Left kidney (tissue), 8 donors: ENCODE measurements at places on chromosomes 3 and 15. TPM values are rescaled to one million over a fixed set of nuclear protein-coding genes. Genes with fewer than 3 reads are reported as not detected.
A peak's percentile ranks its signal among the peaks of the same experiment; 100 is the strongest.

CLDN16 gene
- 35.6 TPM for polyA plus RNA-seq

DNA sequence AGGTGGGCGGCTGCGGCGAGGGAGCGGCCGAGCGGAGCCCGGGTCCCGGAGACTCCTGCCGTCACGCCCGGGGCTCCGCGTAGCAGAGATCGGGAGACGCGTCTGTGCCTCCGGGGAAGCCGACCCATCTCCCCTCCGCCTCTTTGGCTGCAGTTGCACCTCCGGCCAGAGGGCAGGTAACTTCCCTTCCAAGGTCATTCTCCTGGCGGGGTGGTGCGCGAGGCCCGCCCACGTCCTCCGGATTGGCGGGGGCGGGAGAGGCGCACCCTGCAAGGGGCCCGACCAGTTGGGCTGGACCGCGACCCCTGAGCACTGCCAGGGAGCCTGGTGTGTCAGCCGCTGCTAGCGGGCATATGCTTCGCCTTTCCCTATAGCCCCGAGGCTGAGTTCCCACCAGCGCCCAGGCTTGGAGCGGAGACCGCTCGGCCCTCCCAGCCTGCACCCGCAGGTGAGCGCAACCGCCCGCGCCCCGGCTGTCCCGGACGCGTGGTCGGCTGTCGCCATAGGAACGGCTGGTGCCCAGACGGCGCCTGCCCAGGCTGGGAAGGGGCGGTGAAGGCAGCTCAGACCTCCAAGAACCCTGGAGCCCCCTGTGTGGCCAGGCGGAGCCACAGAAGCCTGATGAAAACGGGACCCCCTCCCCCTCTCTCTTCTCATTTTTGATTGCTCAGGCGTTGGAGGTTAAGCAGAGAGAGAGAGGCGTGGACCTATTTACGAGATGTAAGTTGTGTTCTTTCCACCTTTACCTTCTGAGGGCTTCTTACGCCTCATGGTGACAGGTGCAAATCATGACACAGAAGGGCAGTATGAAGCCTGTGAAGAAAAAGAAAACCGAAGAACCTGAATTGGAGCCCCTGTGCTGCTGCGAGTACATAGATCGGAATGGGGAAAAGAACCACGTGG is 453 bp downstream of the ZDHHC23 start:
- DNase-seq, result peak; percentile 41

DNA sequence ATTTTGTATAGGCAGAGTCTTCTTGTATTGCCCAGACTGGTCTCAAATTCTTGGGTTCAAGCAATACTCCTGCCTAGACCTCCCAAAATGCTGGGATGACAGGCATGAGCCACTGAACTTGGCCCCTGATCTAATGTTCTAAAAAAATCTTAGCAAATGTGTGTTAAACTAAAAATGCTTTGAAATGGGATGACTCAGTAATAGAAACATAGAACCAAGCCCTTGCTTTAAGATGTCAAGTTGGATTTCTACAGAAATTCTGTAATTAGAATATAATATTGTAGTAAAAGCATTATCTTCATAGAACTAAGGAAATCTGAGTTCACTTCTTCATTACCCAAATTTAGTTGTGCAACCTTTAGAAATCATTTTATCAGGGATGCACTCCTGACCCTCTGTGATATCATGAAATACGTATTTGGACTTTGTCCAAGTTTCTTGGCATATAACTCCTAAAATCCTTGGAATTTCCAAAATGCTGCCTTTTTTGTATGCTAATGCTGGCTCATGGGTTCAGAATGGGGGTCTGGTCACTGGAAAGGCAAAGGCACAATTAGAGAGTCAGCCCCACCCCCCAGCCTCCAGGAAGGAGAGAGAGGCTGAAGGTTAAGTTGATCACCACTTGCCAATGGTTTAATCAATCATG is 217.3 kb downstream of the TP63 start:
- DNase-seq, result no peak

GRCh38 chr15:59886441-59886840 is 117.7 kb upstream of the FOXB1 start:
- no peak for DNase-seq

DNA sequence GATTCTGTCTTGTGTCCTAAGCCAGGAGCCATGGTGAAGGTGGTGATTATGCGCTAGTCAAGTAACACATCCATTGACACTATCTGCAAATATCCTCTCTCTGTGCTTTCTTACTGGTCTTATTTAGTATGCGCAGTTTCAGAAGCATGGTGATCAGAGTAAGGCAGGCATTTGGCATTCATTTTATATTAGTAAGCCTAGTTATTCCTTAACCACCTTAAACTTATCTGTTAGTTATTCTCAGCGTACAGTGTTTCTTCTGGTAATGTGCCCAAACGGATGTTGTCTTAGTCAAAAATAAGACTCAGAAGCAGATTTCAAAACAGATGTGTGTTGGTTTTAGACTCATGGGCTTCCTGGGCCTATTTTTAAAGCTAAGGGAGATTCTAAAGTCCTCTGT is 329.2 kb downstream of the GRM7 start:
- DNase-seq, result no peak

- DNase-seq, result no peak
Observed at GRCh38 chr3:190362258-190362657, 25.7 kb upstream of the CLDN16 start.

DNA sequence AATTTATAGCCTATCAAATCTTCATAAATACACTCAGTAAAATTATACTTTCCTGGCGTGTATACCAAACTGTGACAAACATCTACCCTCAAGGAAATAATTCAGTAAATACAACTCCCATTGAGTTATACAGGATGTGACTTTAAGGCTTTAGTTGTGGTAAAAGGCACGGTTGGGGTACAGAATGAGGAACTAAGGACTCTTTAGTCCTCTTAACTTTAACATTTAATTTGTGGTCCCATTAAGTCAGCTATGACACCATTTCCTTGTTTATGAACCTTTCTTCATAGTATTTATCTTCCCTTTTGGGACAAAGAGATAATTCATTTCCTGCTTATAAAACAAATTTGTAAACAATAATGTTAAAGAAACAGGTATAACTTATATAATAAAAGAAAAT is 30.2 kb downstream of the IFT80 start:
- DNase-seq, result no peak

FBXL2 gene
- 28.7 TPM for polyA plus RNA-seq

DNA sequence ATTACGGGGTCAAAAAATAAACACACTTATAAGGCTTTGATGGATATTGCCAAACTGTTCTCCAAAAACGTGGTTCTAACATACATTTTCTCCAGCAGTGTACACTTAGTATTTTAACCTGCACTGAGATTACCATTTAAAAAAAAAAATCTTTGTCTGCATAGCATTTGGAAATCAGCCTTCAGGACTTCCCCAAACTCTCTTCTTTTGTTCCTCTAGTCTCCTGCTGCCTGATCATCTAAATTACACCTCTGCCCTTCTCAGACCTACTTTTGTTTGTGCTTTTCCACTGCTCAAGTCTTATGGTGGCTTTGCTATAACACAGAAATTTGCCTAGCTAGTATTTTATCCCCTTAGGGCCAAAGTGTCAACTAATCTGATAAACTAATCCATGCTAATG is 3.8 kb downstream of the NCEH1 start:
- no peak for DNase-seq

DUT gene
- polyA plus RNA-seq, result 166 TPM

- DNase-seq, result no peak
Observed at GRCh38 chr3:78497767-78498166, 1270.0 kb downstream of the ROBO1 start.

GRCh38 chr3:29594261-29594660 is 313.4 kb downstream of the RBMS3 start:
- DNase-seq, result no peak

DNA sequence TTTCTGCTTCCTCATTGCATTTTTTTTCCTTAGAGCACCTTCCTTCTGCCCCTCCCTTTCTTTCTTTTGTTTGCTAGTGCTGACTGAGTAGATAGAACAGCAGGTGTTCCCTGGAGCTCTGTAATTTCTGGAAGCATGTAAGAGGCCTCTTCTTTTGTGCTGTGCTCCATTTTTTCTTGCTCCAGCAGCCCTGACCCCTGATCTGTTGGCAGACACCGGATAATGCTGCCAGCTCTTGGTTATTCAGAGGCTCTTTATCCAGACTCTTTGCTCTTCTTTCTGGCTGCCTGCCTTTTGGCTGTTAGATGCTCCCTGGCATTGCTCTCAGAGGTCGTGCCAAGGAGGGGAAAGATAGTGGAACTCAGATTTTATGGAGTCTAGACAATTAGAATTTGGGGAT is 104.4 kb upstream of the RBMS3 start:
- no peak for DNase-seq

DNA sequence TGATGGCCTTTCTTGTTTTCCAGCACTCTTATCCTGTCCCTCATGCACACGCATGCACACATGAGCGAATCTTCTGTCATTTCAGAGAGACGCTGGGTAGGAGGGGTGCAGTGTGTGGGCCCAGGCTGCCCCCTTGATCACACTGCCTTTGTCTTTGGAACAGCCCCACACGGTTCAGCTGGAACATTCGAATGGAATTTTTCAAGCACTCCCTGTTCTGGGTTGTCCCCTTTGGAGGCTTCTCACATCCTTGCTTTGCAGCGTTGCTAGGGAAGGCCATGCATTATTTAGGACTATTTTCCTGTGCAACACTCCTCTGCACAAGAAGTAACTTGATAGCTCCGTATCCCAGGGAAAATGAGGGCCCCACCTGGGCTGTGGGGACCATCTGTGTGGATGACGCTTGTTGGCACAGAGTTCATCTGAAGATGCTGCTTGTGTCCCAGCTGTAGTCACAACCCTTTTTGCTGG is 78.4 kb downstream of the SPSB4 start:
- DNase-seq, result peak; percentile 37

- DNase-seq, result no peak
Observed at GRCh38 chr15:36964626-36965025, 135.7 kb downstream of the MEIS2 start.

FGF12 gene
- polyA plus RNA-seq, result 7.0 TPM

GRCh38 chr3:147449669-147450068 is 40.5 kb downstream of the ZIC1 start:
- DNase-seq, result no peak

UNC13C gene
- polyA plus RNA-seq, result 11.3 TPM

DNA sequence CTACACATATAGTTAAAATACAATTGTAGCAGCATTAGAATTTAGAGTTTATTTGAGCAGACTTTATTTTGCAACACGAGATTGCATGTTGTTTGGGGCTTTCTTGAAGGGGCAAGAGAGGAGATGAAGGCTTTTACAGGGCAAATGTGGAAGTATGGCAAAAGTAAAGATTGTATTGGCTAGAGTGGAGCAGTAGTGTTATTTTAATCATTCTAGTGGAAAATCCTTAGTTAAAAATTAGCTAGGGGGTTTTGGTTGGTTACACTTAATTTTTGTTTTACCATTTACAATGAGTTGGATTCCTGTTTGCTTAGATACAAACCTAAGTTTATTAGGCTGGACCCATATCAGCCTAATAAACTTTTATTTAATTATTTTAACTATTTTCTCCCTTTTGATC is 4.6 kb downstream of the OR5H15 start:
- DNase-seq, result no peak

DNA sequence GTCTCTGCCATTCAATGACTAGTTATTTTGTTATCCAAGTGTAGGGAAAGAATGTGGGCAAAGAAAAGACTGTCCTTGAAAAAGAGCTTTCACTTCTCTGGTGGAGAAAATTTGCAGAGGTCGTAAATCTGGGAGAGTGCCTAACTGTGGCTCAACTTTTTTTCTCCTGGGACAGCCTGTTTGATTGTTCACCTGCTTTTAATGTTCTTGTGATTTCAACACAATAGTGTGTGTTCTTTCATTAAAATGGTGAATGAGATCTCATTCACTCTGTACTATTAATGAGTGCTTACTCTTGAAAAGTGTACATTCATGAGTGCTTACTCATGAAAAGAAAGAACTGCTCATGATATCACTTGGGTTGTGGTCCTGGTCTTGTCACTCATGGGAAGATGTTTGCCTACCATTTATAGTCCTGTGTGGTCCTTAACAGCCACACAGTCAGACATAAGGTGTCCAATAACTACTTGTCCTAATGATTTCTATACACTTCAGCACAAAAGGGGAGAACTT is 567.3 kb downstream of the GRM7 start:
- no peak for DNase-seq

DNA sequence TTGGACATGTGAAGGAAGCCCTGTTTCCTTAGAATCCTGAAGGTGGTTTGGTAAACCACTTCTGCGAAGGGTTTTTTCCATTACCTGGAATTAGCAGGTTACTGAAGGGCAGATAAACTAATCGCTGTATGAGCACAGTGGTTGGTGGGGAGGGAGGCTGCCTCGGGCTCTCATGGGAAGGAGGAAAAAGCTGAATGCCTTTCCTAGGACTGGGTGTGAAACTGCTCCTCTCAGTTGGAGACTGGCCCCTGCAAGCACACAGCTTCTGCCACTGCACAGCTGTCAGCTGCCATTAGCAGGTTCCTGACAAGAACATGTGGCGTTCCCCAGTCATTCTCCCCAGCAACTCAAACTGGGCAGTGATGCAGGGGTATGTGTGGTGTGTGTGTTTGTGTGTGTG is 376.3 kb downstream of the GAP43 start:
- no peak for DNase-seq

DNA sequence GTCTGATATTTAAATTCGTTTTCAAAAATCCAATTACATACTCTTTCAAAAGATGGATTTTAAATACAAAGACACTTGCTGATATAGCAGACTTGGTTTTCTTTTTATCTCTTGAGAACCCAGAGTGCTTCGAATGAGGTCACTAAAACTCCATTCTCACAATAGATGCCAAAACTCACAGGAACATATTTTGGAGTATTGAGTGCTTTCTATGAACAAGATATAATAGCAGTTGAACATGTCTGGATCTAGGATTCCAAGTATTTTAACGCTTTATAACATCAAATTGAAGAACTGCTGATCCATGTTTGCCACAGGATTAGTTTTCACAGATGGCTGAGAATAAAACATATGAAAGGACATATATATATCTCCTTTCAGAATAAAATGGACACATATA is 113.2 kb downstream of the SAMMSON start:
- no peak for DNase-seq

DNA sequence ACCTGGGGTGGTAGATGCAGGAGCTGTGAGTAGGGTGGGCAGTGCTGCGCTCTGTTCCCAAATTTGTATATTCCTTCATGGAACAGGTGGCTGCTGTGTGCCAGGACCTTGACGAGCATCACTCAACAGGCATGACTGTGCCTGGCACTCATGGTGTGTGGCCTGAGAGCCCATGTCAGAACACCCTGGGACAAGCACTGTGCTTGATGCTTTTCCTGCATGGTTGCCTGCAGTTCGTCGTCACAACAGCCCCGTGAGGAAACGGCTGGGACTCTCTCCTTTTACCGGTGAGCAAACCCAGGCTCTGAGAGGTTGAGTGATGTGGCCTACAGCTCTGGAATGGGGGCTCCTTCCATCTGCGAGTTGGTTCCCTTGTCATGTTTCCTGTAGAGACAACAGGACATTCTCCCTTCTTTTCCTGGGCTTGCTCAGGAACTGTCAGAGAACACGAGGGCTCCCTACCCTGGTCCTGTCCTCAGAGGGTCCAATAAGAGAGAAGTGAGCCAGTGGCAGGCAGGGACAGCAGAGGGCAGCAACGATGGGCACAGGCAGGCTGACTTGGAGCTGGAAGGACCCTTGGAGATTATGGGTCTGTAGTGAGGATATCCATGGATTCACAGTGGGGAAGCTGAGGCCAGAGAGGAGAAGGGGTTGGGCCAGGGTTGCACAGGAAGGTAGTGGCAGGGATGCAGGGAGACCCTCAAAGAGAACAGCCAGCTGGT is 37.4 kb downstream of the PRKCD start:
- no peak for DNase-seq

GRCh38 chr3:42088803-42089530 is 2.2 kb upstream of the TRAK1 start:
- DNase-seq, result no peak

- DNase-seq, result no peak
Observed at GRCh38 chr15:85562824-85563223, 182.4 kb downstream of the AKAP13 start.

WDR49 gene
- 2.0 TPM for polyA plus RNA-seq

- DNase-seq, result no peak
Observed at GRCh38 chr3:129683201-129683600, 76.7 kb upstream of the PLXND1 start.
